Posterior vena cava (tissue), 2 donors: ENCODE measurements at places on chromosomes 4 and X. TPM values are rescaled to one million over a fixed set of nuclear protein-coding genes. Genes with fewer than 3 reads are reported as not detected.

DNA sequence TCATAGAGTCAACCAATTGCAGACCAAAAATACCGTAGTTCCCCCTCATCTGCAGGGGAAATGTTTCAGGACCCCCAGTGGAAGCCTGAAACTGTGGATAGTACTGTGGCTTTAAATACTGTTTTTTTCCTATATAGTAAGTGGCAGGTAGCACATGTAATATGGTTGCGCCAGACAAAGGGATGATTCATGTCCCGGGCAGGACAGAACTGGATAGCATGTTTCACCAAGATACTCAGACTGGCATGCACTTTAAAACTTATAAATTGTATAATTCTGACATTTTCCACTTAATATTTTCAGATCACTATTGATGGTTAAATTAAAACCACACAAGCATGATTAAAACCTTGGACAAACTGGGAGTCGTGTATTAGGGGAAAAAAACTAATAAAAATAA, 276.3 kb upstream of the AGA start:
- DNase-seq = no peak

DNA sequence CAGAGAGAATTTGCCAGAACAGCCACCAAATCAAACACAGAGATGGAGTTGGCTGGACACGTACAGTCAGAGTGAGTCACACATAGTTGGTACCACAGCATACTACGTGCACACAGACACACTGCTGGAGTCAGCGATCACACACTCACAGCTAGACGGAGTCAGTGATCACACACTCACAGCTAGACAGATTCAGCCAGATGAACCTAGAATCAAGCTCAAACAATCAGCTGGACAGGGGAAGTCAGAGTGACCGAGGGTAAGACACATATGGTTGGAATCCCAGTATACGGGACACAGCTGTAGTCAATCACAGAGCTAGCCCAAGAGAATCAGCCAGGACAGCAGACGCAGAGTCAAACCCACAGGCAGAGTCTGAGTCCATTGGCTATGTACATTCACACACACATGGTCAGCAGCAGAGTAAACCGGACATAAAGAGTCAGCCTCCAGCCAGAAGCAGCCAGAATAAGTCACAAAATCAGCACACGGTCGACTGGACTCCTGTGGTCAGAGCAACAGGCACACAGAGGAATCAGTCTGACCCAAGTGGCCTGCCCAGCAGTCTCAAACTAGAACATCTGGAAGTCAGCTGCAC, 4.6 kb downstream of the SLC38A5 start:
- DNase-seq = no peak

DNA sequence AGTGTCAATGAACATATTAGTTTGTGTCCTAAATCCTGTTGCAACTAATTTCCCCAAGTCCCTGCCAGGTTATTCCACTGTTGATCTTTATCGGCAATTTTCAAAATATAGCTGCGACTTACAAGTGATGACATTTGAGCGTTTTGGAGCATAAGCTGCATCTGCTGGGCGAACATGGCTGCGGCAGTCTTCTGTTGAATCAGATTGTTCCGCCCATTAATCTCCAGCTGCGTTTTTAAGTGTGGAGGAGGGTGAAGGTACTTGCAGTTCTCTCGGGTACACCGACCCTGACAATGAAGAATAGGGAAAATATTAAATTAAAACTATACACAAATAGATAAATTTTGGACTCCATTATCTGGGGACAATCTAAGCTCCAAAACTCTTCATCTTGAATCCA, 82.7 kb downstream of the MBNL3 start:
- DNase-seq = no peak

DNA sequence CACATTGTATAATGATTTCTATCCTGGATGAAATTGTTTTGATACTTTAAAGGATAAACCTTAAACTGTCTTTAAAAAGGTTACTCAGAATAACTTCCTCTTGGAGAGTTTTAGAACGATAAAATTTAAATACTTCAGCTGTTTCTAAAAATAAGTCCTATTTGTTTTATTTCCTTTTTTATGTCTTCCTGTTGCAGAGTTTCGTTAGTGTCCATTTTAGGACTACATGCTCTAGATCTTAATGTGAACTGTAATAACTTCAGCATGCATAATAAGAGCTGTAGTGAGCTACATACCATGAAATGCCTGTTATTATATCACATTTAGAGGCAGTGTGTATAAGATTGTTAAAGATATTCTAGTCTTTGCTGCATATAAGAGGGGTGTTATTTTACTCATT, 14.6 kb downstream of the ATP10D start:
- no peak for DNase-seq

Gene NPY5R
- 2.9 TPM for total RNA-seq

DNA sequence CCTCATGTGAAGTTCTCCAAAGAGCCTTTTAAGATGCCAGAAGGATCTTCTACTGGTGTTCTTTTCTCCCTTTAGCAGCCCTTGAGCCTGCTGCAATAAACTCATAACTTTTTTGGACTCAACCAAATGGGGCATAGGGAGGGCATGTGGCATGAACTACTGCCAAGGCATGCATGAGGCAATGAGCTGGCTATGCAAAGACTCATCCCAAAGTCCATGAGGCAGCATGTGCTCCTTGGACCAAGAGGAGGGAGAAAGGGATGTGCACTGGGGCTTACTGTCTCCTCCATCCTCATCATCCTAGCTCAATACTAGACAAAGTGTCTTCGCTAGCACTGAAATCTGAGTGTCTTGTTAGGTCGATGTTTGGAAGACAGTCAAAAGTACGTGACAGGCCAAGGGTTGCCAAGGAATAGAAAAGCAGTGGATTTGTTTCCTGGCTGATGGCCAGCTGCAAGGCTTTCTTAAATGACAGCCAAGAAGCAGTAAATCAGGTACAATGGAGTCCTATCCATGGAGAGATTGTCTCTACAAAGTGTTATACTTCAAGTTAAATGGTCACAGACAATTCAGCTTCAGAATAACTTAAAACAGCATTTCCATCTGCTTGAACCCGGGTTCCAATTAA, 44.5 kb upstream of the ATXN3L start:
- DNase-seq = no peak

DNA sequence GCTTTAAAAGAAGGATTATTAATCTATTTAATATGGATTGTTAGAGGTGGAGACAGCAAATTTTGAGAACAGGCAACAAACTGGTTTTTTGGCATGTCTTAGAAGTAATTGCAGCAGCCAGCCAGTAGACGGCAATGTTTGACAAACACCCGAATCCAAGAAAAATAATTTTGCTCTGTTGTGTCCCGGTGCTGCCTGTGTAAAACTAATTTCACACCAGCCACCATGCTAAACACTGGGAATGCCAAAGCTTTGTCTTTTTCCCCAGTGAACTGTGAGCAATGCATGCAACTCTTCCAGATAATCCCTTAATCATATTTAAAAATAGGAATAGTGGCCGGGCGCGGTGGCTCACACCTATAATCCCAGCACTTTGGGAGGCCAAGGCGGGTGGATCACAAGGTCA, 25.9 kb downstream of the SMIM31 start:
- DNase-seq = no peak

- no peak for DNase-seq
These were observed 70.0 kb upstream of the FAM241A start for GRCh38 chr4:112075129-112075753.

DNA sequence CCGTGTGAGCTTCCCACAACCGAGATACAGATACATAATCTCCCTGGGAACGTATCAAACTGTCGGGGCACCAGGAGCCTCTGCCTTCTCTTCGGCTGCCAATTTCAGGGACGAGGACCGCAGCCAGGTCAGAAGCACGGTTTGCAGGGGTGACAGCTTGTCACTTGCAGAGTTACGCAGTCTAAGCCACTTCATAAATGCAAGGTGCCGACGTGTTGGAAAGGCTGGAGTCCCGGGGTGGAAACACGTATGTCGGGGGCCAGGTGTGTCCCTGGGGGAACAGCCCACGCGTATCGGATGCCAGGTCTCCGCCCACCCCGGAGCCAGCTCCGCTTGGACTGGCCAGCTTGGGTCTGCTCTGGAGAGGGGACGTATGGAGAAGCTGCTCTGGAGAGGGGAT, 76.3 kb upstream of the SHOX start:
- DNase-seq = peak; percentile 48

GRCh38 chrX:154125391-154126040, 18.5 kb upstream of the OPN1LW start:
- DNase-seq = no peak

- DNase-seq = no peak
These were observed 372.6 kb downstream of the FBXO8 start for GRCh38 chr4:173910891-173911290.

DNA sequence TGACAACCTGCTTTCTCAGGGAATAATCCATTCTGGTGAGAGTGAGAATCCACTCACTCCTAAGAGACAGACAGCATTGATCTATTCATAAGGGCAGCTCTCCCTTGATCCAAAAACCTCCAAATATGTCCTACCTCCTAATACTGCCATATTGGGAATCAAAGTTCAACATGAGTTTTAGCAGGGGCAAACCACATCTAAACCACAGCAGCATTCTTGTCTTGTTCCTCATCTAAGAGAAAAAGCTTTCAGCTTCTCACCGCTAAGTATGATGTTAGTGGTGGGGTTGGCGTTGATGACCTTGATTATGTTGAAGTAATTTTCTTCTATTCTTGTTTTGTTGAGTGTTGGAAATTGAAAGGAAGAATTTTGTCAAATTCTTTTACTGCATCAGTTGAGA, 69.6 kb downstream of the SERTM2 start:
- no peak for DNase-seq

Gene SAP30
- 28.8 TPM for total RNA-seq

DNA sequence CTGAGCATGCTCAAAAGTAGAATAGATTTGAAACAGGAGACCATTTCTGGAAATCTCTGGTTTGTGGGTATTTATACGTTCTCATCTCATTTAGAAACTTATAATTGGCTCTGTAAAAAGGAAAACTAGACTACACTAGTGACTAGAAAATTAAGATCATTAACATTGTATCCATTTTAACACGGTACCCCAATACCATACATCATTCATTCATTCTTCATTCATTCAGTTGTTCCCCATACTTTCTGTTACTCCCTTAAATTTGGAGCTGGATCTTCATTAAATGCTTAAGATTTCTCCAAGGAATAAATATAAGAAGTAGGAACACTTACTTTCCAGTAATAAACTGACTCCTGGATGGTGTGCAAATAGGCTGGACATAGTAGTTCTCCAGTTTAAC, 1.3 kb downstream of the ARSJ start:
- no peak for DNase-seq

- no peak for DNase-seq
These were observed 87.3 kb downstream of the SLC2A9 start for GRCh38 chr4:9933956-9934355.

DNA sequence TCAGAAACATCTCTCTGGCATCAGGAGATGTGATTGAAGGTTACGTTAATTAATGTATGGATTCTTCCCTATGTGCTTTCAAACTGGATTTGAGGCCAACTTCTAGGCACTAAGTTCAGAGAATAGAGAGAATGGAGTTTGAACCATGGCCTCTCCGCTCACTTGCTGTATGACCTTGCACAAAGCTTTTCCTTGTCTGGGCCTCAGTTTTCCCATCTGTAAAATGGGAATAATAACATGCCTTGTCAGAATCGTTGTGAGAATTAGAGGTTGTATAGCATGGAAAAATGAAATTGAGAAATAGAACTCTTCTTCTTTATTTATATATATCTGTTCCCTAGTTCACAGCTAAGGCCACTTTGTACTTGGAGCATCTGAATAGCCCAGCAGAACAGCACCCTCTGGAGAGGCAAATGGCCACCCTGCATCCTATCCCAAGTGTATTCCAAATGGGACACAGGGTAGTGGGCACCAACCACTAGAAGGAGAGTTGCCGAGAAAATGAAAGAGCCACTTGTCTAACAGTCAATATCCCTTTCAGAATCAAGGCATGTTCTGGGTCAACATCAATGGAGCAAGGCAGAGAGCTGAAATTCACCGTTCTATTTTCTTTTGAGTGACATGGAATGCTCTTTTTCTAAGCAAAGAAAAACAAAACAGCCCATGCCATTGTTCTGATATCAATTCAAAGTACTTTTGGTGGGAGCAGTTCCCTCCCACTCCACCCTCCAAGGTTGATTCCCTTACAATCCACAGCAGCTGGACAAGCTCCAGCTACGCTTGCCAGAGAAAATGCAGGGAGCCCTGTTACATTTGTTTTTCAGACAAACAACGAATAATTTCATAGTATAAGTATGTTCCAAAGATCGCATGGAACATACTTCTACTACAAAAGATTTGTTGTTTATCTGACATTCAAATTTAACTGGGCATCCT, 23.3 kb upstream of the MTM1 start:
- DNase-seq = no peak

DNA sequence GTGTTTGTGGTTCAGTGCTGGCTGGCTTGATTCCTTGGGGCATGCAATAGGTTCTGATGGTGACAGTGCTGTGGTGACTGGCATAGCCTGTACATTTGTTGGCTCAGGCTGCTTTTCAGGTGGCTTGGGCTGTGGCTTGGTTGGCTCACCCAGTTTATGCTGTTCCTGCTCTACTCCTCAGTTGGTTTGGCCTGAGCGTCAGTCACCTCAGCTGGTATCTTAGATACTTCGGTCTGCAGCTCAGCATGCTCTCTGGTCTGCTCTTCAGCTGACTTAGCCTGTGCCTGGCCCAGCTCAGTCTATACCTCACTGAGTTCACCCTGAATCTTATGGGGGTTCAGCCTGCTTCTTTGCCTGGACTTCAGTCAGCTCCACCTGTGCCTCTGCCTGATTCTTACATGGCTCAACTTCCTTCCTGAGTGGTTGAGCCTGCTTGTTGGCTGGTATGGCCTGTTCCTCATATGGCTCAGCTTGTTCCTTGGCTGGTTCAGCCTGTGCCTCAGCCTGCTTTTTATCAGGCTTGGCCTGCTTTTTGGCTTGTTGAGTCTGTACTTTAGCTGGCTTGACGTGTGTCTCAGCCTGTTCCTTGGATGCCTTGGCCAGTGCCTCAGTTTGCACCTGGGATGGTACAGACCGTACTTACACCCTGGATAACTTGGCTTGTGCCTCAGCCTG, 170.6 kb downstream of the MSN start:
- no peak for DNase-seq

- no peak for DNase-seq
These were observed 359.8 kb upstream of the CTSO start for GRCh38 chr4:156313497-156313896.

Gene SYN1
- total RNA-seq = 1.2 TPM

Gene PFKFB1
- 0.14 TPM for total RNA-seq

Gene ZCCHC4
- 9.7 TPM for total RNA-seq

DNA sequence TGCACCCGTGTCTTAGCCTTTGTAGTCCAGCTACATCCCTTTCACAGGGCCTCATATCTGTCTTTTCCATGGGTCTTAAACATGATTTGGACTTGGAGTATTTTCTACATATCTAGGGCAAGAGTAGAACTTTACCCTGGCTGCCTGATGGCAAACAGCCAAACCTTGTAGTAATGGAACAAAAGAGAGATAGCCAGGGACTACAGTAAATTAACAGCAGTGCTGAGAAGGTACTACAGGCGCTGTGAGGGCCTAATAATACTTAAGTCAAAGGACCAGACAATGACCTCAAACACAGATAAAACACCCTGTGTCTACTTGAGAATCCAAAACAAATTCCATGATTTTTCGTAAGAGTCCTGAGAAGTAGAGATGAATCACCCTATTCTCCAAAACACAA, 111.0 kb upstream of the WDR17 start:
- DNase-seq = no peak

Gene USP51
- 2.0 TPM for total RNA-seq
